ENCODE measurements at places on chromosomes 4 and X. TPM values are rescaled to one million over a fixed set of nuclear protein-coding genes. Genes with fewer than 3 reads are reported as not detected.

HPGD gene
- 4.2 TPM for total RNA-seq

KLF8 gene
- total RNA-seq, result 6.0 TPM

ELOVL6 gene
- total RNA-seq, result 9.2 TPM

PCSK1N gene
- total RNA-seq, result 0.26 TPM

GAGE12E gene
- total RNA-seq, result not detected

GRCh38 chrX:8520178-8520577, 55.5 kb downstream of the VCX3B start:
- peak; percentile 9 for DNase-seq

LRAT gene
- 12.4 TPM for total RNA-seq

MORC4 gene
- total RNA-seq, result 23.7 TPM

GRCh38 chr4:10613926-10614478, 70.6 kb downstream of the CLNK start:
- DNase-seq, result no peak

PRDX4 gene
- total RNA-seq, result 147 TPM

- DNase-seq, result no peak
These were observed 13.1 kb upstream of the G3BP2 start for GRCh38 chr4:75686346-75686745.

GRCh38 chrX:120463241-120463640, 5.9 kb downstream of the LAMP2 start:
- peak; percentile 49 for DNase-seq

- DNase-seq, result peak; percentile 31
These were observed 159.6 kb downstream of the SOWAHB start for GRCh38 chr4:76738086-76738931.

DNA sequence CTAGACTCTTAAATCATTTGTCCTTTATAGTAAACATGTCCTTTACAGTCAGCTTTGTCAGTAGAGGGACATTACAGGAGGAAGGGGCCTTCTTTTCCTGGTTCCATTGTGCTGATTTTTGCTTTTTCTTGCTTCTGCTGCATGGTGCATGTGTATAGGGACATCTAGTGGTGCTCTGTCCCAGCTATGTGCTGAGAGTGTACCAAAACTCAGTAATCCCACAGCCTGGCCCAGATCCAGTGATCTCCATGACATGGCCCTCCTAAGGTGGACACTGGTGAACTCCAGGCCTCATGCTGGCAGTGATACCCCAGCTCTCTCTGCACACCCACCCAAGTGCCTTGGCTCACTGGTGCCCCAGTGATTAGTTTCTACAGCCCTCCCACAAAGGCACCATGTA, 45.2 kb downstream of the MAGEB17 start:
- DNase-seq, result no peak

DNA sequence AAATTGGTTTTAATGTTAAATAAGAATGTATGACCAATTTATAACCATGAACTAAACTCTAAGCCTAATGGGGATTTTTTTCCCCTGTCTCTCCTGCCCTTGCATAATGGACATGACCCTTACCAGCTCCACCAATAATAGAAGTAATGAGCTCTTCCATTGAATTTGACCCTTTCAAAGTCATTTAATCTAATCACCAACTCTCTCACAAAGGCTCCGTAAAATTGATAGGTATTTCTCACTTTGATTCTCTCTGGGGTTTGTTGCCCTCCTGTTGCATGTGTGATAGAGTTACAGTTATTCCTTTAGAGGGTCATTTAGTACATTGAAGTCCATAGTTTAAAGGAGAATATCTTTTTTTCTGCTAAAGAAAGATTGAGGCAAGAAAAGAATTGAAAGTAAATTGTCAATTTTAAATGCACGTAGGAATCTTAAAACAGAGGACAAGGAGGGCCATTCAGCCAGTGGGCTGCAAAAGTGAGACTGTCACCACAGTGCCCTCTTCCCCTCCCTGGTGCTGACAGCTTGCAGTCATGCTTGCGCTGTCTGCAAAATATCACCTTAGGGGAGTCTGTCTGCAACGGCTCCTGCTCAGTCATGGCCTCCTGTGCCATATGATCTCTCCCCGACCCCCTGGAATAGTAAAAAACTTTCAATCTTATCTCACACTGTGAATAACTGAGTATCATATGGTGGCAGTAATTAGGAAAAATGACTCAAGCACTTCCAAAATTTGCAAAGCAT, 307.5 kb upstream of the GNPDA2 start:
- DNase-seq, result no peak

HSFX1 gene
- total RNA-seq, result 0.53 TPM

GRCh38 chrX:108090491-108091263, 665 bp downstream of the PSMD10 start:
- DNase-seq, result peak; percentile 34

- no peak for DNase-seq
These were observed 73.2 kb downstream of the UBE2K start for GRCh38 chr4:39770969-39771724.

DNA sequence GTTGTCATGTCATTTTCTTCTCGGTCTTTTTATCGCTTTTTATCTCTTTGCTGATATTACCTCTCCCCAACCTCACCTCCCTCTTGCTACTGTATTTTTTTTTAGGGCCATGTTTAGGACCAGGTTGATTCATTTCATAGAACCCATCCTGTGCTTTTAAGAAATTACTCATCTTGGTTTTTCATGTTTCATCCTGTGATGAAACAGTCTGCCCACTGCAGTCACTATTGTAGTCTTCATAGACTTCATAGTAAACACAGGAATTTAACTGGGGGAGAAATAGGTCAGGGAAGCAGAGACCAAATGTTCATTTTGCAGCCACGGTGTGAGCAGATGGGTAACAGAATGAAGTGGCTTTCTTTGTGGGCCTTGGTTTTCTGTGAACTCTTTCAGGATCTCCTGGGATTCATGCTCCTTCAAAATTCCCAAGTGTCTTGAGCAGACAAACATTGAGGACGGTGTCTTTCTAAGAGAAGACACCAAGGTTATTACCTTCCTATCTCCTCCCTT, 161.8 kb downstream of the NAA11 start:
- DNase-seq, result peak; percentile 12

- DNase-seq, result peak; percentile 97
These were observed 804.2 kb downstream of the CENPC start for GRCh38 chr4:66741081-66741480.

- DNase-seq, result no peak
These were observed 38.2 kb downstream of the DMP1 start for GRCh38 chr4:87688316-87688715.

LINC00632 gene
- total RNA-seq, result 0.53 TPM

HADH gene
- total RNA-seq, result 7.1 TPM

TIGD4 gene
- total RNA-seq, result 0.38 TPM

GLUD2 gene
- 0.53 TPM for total RNA-seq

DNA sequence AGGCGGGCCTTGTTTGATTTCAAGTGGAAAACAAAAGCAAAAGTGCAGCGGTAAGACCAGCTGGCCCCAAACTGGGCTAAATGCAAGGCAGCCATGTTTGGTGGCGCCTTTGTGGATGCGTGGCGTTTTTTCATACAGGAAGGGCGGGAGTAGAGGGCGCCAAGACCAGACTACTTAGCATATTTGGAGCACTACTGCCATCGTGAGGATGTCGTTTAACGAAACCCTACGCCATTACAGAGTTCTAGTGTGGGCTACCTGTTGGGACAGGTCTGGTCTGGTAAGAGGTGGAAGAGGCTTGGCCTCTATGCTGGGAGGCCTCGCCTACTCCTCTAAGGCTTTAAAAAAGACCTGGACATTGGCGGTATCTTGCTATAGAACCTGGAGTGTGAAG, 230.7 kb upstream of the STK26 start:
- no peak for DNase-seq

NSG1 gene
- 4.1 TPM for total RNA-seq

GRCh38 chr4:172866421-172866820, 302.2 kb upstream of the GALNT7 start:
- DNase-seq, result no peak

PGRMC2 gene
- total RNA-seq, result 12.4 TPM

XAGE1B gene
- not detected for total RNA-seq

DNA sequence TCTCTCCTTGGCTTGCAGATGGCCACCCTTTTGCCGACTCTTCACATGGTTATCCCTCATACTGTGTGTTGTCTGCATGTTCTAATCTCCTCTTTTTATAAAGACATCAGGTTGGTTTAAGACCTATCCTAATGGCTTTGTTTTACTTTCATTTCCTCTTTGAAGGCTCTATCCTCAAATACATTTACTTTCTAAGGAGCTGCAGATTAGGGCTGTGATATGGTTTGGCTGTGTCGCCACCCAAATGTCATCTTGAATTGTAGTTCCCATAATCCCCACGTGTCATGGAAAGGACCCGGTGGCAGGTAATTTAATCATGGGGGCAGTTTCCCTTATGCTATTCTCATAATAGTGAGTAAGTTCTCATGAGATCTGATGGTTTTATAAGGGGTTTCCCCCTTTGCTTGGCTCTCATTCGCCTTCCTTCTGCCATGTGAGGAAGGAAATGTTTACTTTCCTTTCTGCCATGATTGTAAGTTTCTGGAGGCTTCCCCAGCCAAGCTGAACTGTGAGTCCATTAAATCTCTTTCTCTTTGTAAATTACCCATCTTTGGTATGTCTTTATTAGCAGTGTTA, 204.5 kb downstream of the RELL1 start:
- no peak for DNase-seq

- DNase-seq, result no peak
These were observed 390.5 kb upstream of the TECRL start for GRCh38 chr4:64799751-64800150.

JCHAIN gene
- not detected for total RNA-seq

UBA6 gene
- total RNA-seq, result 145 TPM

GRCh38 chrX:53071064-53071463, 11.1 kb upstream of the TSPYL2 start:
- no peak for DNase-seq

UBE2K gene
- total RNA-seq, result 19.0 TPM

- no peak for DNase-seq
These were observed 36.7 kb downstream of the LARP7 start for GRCh38 chr4:112673686-112674085.

- DNase-seq, result no peak
These were observed 37.7 kb upstream of the PLAC1 start for GRCh38 chrX:134695999-134696398.

DNA sequence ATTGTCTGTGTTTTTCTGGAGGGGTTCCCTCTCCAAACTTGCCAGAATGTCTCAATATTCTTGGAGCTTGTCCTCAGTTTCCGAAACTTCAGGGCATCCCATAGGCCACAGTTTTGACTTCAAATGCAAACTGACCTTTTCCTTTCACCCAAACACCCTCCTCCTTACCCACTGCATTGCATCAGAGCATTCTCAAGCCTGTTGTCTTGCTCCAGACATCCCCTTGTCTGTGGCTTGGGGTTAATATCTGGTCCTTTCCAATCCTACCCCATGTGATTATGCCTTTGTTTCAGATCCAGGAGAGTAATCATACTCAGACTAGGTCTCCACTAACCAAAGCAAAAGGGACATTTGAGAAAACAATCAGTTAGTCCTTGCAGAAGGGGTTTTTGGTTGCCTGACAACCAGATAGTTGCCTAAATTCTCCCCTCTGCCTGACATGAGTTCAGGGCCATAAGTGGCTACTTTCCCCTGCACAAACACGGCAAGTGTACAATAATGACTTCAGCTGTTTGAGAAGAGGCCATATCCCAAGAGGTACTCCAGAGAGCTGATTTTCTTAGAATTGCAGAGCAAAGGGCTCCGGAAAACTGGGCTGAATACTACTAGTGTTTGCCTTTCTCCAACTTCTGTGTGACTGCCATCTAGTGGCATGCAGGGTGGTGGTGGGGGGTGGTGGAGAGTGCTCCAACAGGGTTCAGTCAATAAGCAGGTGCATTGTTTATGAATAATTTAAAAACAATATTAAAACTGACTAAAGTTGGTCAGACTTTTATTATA, 130.2 kb downstream of the CHRDL1 start:
- peak; percentile 8 for DNase-seq

- DNase-seq, result no peak
These were observed 259.4 kb upstream of the JADE1 start for GRCh38 chr4:128550060-128550459.

SMIM43 gene
- under 0.01 TPM for total RNA-seq

DNA sequence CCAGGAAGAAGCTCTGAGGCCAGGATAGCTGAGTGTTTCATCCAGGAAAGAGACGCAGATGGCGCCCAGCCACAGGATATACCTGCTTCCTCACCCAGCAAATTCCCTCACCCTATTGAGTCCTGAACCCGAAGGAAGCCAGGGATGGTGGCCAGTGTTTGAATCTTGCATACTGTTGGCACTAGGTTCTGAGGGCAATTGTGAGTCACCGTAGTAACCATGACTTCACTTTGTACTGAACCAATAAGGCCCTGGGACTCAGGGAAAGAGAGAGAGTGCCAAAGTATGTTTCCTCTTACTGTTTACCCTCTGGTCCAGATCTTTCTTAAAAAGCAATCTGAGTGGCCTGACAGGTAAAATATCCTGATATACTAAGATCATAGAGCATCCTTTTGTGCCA, 25.6 kb upstream of the SMIM10L2A start:
- peak; percentile 80 for DNase-seq

TMPRSS11F gene
- 2.3 TPM for total RNA-seq

DNA sequence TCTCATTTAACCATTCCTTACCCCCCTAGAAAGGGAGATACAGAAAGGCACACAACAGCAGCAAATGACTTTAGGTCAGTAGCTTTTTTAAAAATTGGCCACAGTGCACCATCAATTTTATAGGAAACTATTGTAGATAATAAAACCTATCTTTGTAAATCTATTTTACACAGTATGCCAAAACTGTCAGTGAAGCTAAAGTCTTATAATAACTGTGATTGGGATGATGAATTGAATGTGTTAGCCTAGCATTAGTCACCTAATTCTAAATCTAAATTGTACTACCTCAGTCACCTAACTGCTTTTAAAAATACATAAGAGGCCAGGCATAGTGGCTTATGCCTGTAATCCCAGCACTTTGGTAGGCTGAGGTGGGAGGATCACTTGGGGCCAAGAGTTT, 44.2 kb downstream of the SH3RF1 start:
- peak; percentile 48 for DNase-seq

RXFP1 gene
- total RNA-seq, result not detected

- DNase-seq, result peak; percentile 62
These were observed at the start of gene MAMLD1 for GRCh38 chrX:150362599-150363481. Gene MAMLD1, plus strand, starts transcription at chrX:150363317. Its CDS starts 82,200 bp downstream, at chrX:150445517.

DNA sequence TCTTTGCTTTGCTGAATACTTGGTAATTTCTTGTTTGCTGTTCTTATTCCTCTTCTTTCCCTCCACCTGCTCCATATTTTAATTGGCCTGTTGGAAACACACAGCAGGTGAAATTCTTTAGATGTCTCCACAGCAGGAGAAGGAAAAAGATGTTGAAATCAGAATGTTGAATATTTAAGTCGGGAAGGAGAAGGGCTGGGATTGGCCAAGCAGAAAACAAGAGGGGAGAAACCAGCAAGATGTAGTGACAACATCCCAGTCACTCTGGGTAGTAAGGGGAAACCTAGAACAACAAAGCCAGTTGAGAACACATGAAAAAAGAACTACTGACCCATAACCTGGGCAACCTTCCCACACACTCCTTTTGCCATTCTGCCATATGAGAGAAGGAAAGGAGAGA, 37.3 kb upstream of the STAG2 start:
- DNase-seq, result no peak

GRCh38 chr4:71732706-71733105, 51.2 kb downstream of the GC start:
- peak; percentile 52 for DNase-seq

NHS gene
- total RNA-seq, result 1.0 TPM

ATP6AP1 gene
- total RNA-seq, result 44.0 TPM

Data from bronchial epithelial cell (primary cell).